Breast epithelium (tissue), 4 donors: ENCODE measurements at places on chromosomes 16 and 17. TPM values are rescaled to one million over a fixed set of nuclear protein-coding genes. Genes with fewer than 3 reads are reported as not detected.

- H3K4me3 ChIP-seq: no peak overlapping the region
- no peaks in the 10 kb centered on the region for H3K36me3 ChIP-seq
- peak overlapping the region; percentile 57 for H3K27ac ChIP-seq
- DNase-seq: no peak
- no peaks in the 10 kb centered on the region for H3K4me1 ChIP-seq
Observed at GRCh38 chr16:27110524-27110896, 43.8 kb downstream of the C16orf82 start.

- no peaks in the 10 kb centered on the region for H3K27me3 ChIP-seq
- no peaks in the 10 kb centered on the region for H3K4me1 ChIP-seq
- H3K27ac ChIP-seq: no peak overlapping the region
- no peak for DNase-seq
- no peak overlapping the region for H3K4me3 ChIP-seq
Observed at GRCh38 chr17:58121925-58122324, 26.3 kb upstream of the OR4D1 start.

DNA sequence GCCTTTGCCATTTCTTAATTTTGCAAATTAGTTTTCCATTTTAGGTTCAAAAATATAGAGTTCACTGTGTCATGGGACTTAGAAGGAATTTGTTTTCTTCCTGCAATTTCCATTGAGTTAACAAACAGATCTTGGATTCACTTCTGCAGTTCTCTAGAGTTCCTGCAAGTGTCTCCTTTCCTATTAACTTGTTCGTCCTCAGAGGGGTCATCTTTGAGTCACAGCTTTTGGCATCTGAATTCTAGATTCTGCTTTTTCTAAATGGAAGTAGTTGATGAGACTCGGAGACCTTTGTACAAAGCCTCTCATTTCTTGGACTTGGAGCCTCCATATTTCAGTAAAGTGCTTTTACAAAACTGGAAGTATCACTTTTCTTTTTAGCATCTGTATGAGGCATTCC is 323.3 kb downstream of the BCAS3 start:
- no peak overlapping the region for H3K27ac ChIP-seq
- no peak overlapping the region for H3K4me3 ChIP-seq
- DNase-seq: no peak
- no peaks in the 10 kb centered on the region for H3K36me3 ChIP-seq

IL17C gene
- total RNA-seq: not detected

KIF1C gene
- total RNA-seq: 88.5 TPM

PIPOX gene
- 2.9 TPM for total RNA-seq

DOC2A gene
- total RNA-seq: 4.5 TPM
